ENCODE measurements at places on chromosomes 1 and 21.

DNA sequence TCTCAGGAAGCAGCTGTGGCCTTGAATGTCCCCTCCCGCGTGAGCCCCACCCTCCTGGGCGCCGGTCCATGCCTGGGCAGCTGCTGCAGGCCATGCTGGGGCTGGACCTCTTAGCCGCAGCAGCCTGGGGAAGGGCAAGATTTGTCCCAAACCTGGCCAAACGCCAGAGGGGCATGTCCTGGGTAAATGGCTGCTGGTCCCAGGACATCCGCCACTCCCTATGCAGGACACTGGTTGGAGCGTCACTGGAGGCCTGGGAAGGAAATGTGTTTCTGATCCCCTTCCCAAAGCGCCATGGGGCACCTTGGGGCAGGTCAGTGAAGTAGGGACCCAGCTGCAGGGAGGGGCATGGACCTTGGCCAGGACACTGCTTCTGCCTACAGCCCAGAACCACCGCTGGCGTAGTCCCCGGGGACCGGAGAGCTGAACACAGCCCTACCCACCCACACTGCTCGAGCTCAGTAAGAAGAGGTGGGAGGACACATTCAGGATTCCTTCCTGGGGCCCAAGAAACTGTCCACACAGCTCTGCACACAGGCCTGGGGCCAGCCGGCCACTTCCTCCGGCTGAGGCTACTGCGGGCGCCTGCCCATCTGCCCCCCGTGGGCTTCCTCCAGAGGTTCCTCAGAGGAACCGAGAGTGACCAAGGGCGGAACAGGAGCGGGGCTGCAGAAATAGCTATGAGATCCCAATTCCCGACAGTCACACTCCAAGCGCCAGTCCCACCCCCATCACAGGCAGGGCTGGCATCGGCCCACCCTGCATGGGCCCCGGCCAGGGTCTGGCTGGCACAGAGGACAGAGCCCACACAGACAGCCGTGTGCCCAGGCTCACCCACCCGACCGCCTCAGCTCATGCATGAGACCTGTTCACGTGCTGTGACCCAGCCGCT, 10.8 kb upstream of the PLEKHG5 start:
- no peak for DNase-seq

- no peak for DNase-seq
Measured at GRCh38 chr1:84301785-84302385, 377 bp downstream of the SAMD13 start.

GRCh38 chr1:184392067-184392466, 5.2 kb downstream of the C1orf21 start:
- DNase-seq, result no peak

DNA sequence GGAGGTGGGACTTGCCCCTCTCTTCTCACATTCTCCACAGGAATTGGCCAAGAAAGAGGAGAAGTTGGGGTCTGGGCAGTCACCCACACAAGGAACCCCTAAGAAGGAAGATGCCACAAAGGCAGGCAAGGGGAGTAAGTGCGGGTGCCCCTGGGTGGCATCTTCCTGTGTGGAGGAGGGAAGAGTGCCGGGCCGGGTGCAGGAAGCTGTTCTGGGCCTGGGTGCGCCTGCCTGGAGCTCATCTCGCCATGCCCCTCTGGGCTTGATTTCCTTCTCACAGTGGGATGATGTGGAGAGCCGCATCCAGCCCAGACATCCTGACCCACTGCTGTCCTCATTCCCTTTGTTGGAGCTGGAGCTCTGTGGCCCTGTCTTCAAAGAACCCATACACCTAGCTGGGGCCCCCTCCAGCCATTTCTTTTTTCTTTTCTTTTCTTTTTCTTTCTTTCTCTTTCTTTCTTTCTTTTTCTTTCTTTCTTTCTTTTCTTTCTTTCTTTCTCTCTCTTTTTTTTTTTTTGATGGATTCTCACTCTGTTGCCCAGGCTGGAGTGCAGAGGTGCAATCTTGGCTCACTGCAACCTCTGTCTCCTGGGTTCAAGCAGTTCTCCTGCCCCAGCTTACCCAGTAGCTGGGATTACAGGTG, 9.3 kb downstream of the LRRC71 start:
- DNase-seq, result no peak

DNA sequence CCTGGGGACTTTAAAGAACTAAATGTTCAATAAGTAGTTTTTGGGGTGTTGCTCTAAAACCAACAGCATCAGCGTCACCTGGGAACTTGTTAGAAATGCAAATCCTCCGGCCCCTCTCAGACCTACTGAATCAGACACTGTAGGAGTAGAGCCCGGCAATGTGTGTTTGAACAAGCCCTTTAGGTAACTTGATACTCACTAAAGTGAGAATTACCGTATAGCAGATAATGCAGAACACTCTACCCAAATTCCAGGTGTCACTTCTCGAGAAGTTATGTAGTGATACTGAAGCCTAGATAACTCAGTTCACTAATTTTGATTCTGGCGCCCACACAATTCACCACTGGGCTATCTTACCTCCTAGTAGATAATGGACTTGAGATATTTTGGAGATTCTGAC, 3.7 kb upstream of the DPT start:
- DNase-seq, result no peak

GRCh38 chr1:77594366-77595112, 87.9 kb downstream of the ZZZ3 start:
- no peak for DNase-seq

DNA sequence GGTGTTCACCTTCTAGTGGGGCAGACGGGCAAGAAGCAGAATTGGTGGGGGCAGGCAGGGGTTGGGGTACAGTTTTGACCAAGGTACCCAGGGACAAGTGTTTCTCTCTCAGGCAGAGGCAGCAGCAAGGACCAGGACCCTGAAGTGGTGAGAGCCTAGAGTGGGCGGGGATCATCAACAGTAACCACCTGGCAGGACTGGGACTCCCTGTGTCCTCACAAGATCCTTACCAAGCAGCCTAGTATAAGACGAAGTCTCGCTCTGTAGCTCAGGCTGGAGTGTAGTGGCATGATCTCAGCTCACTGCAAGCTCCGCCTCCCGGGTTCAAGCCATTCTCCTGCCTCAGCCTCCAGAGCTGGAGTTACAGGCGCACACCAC, 3.2 kb upstream of the NADK start:
- no peak for DNase-seq

DNA sequence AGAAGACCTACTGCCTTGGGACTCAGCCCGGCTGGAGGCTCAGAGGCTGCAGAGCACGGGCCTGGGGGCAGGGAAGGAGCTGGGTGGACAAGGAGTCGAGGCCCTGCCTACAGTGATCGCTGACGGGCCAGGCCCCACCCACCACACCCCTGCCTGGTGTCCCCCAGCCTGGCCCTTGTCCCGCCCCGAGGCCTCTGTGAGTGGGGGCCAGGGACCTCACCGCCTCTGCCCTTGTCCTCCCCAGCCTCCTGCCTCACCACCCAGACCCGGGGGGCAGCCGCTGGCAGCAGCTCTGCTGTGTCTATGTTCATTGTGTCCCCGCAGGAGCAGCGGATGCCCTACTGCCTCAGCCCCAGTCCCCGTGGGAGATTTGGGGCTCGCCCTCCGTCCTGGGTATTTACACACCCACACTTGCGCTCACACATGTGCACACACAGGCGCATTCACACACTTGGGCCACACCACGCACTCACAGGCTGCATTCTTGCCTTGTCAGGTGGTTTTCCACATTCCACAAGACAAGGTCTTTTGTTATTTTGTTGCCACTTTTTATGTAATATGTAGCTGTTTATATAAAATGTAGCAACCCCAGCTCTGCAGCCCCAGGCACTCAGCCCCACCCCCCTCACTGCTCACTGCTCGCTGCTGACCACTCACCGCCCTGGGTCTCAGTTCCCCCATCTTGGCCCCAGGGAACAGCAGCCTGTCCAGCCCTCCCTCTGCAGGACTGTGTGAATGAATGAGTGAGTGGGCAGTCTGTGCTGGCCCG, 7.3 kb downstream of the PFKL start:
- DNase-seq, result no peak

GRCh38 chr21:14308234-14308633, 74.7 kb downstream of the HSPA13 start:
- DNase-seq, result no peak

GRCh38 chr1:22808186-22808675, 97.6 kb downstream of the EPHB2 start:
- DNase-seq, result peak; percentile 82

Measured in astrocyte of the spinal cord (primary cell).